Stimulated activated CD8-positive, alpha-beta memory T cell treated with anti-CD3 and anti-CD28 coated beads, Interleukin-4, amount 100 ng/mL, for 1 hour (primary cell): ENCODE measurements at places on chromosomes 5 and 9.

- no peak for DNase-seq
Observed at GRCh38 chr5:45799388-45799787, 103.2 kb upstream of the HCN1 start.

DNA sequence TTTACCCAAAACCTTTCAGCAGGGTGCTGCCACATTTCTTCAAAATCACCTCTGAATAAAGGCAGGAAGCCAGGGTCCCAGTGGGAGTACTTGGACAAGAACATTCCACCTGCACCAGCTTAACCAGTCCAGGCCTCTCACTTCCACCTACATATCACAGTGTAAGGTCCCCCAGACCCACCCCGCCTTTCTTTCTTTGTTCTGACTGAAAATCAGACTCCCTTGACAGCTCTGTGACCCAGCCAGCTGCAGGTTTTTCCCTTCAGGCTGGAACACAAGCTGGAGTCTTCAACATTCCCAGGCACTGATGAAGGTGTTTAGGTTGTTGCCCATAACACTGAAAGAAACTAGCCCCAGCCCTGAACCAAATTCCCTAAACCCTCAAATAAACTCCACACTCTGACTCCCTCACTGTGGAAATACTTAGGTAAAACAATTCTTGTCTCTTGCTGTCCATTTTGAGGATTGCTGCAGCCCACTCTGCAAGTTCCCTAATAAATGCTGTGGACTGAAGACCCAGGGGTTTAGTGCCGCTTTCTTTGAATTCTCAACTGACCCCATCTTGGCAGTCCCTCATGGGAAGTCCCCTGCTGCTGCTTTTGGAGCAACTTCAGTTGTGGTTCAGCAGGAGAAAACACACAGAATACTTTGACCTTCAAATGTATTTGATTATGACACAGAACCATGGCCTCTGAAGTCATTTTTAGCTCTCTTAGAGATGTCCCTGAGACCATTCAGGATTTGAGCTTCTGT, 24.8 kb downstream of the P4HA2 start:
- DNase-seq = no peak

DNA sequence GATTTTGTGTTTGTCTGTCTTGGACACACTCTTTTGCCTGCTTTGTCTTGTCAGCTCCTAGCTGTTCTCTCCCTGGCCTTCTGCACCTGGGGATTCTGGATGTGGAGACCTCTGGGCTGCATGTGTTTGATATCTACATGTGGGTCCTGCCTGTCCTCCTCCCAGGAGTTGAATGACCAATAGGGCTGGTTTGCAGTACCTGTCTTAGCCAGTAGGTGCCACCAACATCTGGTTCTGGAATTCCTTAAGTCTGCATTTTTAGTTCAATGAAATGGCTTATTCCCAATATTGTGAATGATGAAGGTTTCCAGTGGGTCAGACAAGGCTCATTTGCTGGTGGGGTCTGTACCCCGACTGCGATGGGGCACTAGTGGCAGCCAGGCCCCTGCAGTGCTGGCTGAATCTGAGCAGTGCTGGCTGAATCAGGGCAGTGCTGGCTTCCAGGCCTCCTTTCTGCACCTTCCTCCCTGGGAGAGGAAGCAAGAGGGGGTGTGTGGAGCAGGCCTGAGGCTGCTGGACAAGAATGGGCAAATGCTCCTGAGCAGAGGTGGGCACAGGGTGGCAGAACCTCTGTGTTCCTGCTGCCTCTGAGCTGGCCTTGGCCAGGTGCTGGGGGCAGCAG, 73.3 kb downstream of the RXRA start:
- DNase-seq = no peak

GRCh38 chr5:103111468-103111867, 8.5 kb downstream of the GIN1 start:
- no peak for DNase-seq

GRCh38 chr9:129242191-129242941, 64.3 kb upstream of the IER5L start:
- DNase-seq = no peak

DNA sequence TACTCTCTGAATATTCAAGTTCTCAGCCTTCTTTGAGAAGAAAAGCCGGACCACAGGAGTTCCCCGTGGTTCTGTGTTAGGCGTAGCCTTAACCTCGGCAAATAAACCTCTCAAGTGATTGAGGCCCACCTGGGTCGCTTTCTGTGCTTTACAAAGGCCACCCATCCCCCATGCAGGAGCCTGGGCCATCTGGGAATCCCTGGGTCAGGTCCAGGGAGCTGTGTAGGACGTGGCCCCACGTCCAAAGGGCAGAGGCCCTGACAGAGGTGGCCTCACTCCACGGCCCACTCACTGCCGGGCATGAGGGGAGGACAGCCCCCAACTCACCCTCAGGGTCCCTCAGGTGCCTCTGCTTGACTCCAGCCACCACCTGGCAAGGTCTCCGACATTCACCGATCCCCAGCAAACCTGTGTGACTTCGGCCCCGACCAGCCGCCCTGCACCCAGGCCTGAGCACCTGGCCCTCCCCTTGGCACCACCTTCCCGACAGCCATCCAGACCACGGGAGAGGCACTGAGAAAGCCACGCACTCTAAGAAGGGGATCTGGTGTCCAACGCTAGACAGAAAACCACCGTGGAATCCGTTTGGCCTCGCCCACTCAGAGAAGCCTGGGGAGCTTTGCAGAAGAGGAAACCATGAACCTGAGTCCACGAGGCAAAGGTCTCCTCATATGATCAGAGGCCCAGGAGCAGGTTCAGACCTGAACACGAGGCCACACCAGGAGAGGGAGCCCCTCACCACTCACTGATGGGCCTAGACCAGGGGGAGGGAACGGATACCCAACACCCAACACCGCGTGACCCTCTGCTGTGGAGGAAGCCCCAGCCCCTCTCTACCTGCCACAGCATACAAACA, 4.5 kb downstream of the SLC12A7 start:
- DNase-seq = no peak
